ENCODE measurements at places on chromosomes 7 and 10.

DNA sequence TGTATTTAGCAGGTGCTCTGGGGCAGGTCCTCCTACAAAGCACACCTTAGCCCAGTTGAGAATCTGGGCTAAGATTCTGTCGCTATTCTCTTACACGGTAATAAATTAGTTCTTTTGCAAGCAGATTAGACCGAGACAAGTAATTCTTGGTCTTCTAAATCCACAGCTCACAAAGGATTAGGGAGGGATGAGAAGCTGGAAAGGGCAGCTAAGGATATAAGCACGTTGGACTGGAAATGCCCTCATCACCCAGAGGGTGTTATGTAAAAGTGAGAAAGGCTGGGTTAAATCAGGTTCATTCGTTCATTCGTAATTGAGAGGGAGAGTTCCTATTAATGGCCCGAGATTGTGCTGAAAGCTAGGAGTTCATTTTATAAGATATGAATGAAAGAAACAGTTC lies 41.8 kb downstream of the PFKFB3 start:
- no peak for DNase-seq

DNA sequence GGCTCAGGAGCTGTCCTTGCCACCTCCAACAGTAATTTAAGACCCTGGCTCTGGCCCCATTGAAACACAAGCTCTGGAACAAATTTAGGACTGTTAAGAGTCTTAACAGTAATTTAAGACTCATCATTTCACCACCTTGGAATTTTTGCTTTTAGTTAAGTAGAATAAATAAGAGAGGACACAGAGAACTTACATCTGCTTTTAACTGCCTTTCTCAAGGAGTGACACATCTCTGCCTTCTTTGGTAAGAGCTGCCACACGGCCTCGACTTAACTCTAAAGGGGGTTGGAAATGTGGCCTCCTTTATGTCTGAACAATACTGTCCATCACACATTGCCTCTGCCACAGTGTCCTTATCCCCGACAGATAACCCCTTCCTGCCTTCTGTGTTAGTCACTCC lies 77.9 kb downstream of the HERPUD2 start:
- DNase-seq: no peak

GRCh38 chr7:26898891-26899290 lies 34.5 kb upstream of the SKAP2 start:
- no peak for DNase-seq

GRCh38 chr10:122495406-122496340 lies 34.3 kb downstream of the HTRA1 start:
- no peak for DNase-seq

DNA sequence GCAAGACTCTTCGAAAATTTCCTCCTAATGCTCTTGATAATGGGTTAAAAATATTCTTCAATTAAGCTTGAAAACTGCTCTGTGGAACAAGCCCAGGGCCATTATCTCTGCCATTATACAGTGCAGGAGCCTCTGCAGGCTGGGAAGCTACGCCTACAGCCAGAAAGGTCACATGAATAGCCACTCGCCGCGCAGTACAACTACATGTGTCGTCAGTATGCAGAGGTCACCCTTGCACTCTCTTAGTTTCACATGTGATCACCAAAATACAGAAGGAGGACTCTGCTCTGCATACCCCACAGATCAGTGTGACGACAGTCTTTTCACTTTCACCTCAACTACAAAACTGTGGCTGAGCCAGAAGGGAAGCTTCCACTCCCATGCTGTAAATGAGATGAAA lies 141.8 kb upstream of the C1QL3 start:
- DNase-seq: no peak

DNA sequence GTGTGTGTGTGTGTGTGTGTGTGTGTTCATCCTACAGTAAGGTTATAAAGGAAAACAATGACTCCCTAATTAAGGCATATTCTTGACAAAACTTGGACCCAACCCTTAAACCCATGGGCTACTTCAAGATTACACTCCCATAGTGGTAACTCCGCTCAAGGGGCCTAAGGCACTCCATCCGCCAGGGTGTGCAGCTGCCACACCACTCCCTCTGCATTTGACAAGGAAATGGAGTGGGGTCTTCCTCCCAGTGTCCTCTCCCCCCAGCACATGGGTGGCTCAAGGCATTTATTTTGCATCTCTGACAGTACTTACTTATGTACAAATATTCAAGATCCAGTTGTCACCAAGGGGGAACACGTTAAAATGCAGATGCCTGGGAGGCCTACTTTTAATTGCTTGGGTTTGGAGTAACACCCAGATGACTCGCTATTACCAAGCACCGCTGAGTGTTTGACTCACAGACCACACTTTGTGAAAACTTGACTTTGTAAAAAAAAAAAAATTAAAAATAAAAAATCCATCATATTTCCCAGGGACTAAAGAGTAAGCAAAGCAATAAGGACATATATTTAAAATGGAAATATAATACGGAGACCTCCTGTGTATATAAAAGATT lies 53.0 kb upstream of the AGR3 start:
- no peak for DNase-seq

DNA sequence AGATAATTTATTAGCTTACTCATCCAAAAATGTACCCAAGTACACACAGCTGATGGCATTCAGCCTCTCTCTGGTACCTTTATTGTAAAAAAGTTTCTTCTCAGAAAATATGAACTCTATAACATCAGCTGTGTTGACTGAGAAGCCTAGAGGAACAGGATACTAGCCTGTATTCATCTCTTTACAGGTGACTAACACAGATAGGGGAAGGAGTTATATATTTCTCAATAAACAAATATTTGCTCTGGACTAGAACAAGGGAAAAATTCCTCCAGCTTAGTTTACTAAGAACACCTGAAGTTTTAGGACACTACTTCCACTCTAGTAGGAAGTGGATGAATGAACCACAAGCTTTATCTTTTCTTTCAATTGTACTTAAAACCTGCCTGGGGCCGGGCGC lies 67.8 kb downstream of the ZNF248 start:
- no peak for DNase-seq

DNA sequence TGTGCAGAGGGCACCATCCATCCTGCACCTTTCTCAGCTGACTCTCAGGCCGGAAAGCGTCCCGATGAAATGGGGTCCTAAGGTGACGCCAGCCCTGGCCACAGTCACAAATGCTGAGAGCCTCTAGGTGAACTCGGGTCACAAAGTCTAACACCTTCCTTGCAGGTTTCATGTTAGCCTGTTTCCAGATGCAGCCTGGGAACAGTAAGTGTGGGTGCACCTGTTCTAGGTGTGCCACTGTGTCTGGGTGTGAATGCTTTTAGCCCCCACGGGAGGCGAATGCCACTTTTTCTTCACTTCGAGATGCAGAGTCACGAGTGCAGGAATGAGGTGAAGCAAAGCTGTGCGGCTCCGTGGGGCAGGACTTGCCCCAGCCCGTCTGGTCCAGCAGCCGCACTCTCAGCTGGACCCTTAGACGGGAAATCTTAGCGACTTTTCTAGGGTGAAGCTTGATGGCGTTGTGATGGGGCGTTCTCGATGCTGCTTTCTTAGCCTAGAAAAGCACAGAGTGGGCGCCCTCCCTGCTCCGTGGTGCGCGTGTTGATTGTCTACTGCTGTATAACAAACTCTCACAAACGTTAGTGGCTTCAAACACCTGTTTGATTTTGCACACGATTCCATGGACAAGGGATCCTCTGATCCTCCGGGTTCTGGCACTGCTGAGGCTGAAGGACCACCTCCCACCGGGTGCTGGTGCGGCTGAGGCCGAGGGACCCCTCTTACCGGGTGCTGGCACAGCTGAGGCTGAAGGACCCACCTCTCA lies 13.6 kb upstream of the VIPR2 start:
- no peak for DNase-seq

GRCh38 chr10:70650104-70650503 lies 22.2 kb upstream of the ADAMTS14 start:
- DNase-seq: no peak

DNA sequence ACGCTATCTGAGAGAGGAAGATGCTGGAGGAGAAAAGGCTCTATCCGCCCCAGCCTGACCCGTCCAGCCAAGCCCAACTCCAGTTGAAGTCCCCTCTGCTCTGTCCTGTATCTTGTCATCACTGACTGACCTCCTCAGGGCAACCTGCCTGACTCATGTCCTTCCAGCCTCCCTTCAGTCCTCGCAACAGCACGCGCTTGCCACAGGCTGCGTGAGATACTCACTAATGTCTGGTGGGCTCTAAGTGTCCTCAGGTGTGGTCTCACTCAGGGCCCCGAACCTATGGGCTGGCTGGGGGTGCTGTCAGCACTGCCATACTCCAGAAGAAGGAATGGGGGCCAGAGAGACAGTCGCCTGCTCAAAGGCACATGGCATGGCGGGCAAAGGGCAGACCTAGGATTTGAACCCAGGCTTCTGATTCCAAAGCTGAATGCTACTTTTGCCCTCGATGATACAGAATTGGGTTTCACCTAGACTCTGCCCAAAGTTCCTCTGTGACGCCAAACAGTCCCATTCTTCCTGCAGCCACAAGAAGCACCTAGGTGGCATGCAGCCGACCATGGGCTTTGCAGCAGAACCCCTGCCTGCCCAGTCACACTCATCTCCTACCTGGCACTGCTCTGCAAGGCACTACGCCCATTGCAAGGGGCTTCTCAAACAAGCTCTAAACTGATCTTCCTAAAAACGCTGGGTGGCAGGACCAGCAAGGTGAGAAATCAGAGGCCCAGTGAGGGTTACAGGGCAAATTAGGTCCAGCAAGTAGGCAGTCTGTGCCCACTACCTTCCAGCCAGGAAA lies 8.5 kb downstream of the FAM53B start:
- no peak for DNase-seq

DNA sequence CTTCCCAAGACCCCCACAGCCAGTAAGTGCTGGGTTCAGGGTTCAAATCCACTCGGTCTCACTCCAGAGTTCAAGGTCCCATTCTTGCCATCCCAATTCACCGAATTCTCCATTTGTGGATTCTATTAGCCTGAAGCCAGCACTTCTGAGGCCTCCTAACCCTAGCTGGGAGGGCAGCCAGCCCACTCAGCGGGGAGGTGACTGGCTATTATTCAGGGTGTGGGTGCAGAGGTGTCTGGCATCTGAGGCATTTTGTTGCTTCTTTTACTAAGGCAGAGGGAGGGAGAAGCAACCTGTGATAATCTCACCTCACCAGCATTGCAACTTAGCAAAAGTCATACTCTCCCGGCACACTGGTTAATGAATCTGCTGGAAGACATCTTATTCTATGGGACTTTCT lies 8.7 kb upstream of the PTPRN2 start:
- no peak for DNase-seq

DNA sequence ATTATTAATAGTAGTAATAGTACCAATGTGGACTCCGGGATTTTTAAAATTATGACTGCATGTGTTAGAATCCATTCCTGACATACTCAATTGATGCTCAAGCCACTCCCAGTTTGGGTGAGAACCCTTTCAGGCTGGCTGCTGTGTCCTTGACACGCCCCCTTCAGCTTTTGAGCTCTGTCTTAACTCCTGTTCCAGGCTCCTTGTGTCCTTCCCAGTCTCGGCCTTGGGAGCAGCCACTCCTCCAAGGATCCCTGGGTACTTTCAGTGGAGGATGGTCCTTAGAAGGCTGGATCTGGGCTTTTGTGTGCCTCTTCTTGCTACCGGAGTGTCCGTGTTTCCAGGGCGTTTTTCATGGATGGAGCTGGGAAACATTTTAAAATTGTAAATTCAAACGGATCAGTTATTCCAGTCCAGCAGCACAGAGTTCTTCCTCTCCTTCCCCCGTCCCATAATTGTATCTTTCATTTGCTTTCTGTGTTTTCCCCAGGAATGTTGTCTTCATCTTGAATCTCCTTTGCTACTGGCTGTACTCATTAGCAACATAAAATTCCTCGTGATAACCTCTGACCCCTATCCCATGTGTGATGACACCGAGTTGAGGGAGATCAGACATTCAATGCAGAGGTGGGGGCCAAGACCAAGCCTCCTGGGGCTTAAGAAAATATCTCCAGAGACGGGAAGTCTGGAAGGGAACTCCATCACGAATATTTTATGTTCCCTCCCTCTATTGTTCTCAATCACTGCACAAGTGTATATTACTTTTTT lies 40.0 kb upstream of the PFKFB3 start:
- DNase-seq: no peak

- no peak for DNase-seq
Measured at GRCh38 chr10:101614663-101615524, 26.8 kb downstream of the DPCD start.

- no peak for DNase-seq
Measured at GRCh38 chr10:100469756-100470155, 6.9 kb downstream of the WNT8B start.

GRCh38 chr10:30080161-30080560 lies 20.8 kb upstream of the JCAD start:
- no peak for DNase-seq

DNA sequence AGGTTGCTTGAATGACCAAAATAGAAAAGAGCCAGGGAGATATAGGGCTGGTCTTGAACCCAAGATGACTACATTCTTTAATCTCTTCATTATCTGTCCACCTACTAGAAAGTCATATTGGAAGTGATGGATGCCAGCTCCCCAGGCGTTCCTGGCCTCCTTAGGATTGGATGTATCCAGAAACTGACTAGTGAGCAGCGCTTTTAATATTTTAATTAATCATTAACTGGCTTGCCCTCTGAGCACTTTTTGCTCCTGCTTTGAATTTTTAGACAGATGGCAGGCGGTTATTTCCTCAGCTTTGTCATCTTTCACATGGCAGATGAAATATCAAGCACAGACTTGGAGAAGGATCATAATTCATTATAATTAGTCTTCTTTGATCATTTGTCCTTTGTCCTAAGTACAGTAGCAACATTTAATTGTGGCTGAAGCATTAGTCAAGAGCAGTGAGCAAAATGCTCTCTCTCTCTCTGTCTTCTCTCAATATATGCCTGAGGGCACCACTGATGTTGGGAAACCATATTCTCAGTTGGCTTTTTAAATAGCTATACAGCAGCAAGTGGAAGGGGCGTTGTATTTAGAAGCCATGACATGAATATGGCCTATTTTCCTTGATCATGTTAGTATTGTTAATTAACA lies 588.0 kb downstream of the NRG3 start:
- DNase-seq: no peak

DNA sequence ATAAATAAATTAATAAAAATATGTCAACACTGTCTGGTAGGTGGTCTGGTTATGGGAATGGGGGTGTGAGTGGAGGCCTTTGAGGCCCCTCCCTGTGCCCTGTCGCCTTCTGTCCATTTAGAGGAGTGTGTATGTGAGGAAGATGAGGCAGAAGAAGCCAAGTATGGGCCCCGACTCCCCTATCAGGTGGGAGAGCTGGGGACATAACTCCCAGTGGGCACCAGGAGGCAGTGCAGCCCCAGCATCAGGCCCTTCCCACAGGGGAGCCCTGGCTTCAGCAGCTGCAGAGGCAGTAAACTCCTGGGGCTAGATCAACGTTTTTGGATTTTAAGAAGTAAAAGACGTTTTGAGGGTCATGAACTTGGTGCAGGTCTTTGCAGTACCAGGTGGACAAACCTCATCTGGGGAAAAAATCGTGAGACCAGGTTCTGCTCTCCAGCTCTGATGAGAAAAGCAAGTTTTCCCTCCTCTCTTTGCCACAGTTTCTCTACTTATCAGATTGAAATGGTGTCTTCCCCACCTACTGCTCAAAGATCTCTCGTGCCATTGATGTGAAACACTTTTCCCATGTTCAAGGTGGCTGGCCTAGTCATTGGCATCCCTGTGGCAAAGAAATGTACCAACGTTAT lies 167.8 kb upstream of the EEPD1 start:
- peak; percentile 55 for DNase-seq
